ENCODE measurements at places on chromosomes 5 and 9.

GRCh38 chr5:156314416-156314815, 12.5 kb upstream of the SGCD start:
- DNase-seq, result no peak

DNA sequence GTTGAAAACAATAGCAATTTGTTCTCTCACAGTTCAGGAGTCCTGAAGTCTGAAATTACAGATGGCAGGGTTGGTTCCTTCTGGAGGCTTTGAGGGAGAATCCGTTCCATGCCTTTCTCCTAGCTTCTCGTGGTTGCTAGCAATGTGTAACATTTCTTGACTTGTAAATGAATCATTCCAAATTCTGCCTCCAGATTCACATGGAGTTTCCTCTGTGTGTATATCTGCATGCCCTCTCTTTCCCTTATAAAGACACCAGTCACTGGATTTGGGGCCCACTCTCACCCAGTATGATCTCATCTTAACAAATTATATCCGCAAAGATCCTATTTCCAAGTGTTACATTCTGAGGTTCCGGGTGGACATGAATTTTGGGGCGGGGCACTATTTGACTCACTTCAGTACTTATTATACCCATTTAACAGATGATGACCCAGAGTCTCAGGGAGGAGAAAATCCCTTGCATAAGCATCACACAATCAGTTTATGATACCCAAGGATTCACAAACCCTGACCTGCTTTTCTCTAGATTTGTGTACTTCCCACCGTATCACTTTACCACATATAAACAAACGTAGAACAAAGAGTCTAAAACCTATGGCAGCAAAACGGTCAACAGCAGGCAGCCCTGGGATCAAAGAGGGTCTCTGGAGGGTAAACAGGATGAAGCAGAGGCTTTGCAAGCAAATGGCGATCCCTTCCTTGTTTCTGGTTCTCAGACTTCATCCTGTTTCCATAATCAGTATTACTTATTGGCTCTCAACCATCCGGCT, 93.7 kb downstream of the C9orf152 start:
- no peak for DNase-seq

DNA sequence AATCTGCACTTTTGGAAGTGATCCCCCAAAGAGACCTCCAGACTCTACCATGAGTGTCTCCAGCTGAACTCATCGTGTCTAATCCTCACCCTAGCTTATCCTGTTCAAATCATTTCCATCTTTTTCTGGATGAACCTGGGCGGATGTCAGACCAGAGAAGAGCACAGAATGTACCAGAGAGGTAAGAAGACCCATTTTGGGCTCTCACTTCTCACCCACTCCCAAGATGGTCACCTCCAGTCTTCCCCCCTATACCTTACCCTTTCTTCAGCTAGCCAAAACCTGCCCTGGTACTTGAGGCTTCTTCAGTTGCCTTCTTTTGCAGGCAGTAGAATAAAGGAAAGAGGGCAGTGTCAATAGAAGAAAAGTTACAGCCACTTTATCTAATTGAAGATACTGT, 27.9 kb upstream of the ANXA2R start:
- DNase-seq, result no peak

GRCh38 chr9:94100152-94100879, 16.1 kb downstream of the PTPDC1 start:
- DNase-seq, result no peak

DNA sequence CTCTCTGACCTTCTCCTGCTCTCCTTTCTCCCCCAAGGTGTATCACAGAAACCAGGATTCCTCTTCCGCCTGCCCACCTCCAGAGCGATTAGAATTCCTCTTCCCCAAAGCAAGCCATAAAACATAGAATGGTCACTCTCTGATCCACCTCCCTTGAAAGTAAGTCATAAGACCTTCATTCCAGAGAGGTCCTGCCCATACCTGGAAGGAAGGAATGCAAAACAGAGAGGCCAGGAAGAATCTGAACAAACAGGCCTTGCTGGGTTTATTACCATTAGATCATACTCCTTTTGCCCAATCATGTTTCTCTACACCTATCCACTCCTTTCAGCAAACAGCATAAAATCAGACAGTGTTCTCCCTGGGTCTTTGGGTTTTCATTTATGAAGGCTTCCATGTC, 21.0 kb downstream of the CDKL3 start:
- DNase-seq, result no peak

DNA sequence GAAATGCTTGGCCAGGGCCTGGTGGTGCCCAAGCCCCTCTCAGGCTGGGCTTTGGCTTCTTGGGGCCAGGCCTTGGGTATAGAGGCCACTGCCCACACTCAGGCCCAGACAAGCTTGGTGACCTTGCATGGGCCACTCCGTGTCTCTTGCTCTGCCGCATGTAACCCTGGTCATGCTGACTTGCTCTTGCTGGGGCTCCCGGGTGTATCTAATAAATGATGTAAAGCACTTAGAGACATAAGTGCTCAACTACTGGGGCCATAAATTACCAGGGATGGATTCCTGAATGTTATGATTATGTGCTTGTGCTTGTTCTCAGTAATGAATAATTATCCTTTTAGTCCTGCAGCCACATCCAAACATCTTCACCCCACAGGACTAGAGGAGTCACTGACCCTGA, 54.0 kb downstream of the C5orf15 start:
- no peak for DNase-seq

- DNase-seq, result no peak
Measured at GRCh38 chr5:178825444-178825843, 34.3 kb upstream of the ZNF354B start.

GRCh38 chr5:109880907-109881685, 191.4 kb downstream of the MAN2A1 start:
- no peak for DNase-seq

DNA sequence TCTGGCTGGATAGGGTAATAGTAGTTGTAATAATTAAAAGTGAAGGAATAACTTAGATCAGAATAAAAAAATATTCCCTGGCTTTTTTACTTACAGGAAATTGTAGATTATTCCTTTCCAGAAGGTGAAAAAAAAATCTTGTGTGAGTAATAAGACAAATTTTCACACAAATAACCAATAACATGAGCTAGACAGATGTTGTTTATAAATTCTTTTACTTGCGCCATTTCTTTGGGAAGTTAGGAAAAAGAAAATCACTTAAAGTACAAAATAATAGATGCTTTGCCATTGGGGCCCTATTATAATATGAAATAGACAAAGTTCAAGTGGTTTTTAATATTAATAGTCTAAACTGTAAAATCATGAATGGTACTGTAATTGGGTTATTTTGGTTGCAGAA, 204.1 kb downstream of the ARRDC3 start:
- no peak for DNase-seq

DNA sequence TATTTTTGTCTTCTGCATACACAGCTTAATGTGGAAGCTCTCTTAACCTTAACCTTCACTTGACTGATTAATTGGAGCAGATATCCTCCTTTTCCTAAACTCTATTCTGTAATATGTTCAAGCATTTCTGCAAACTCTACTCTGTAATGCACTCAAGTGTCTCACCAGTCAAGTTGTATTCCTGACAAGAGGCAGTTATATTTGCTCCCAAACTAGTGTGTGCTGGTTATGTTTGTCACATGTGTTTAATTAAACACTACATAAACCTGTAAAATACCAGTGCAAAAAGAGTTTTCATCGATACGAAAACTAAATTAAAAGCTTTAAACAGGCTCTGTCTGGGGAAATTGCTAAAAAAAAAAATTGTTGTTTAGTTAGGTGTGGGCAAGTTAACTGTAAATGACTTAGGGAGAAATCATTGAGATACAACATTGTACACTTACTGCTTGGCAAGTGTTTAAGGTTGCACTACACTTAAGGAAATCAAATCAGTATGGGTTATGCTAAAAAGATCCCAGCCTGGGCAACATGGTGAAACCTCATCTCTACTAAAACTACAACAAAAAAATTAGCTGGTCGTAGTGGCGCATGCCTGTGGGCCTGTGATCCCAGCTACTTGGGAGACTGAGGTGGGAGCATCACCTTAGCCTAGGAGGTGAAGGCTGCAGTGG, 6.7 kb downstream of the FAF2 start:
- DNase-seq, result no peak

DNA sequence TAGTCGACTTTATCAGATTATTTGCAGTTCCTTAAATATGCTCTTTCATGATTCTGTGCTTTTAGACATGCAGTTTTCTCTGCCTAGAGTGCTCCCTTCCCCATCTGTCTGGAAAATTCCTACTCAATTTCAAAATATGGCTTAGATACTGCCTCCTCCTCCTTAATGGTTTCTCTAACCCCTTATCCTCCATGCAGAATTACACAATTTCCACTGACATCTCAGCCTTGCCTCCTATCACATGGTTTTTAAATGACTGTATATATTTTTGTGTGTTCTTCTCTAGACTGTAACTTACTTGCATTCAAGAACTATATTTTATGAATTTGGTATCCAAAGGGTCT, 85.2 kb downstream of the SLC44A1 start:
- DNase-seq, result no peak

DNA sequence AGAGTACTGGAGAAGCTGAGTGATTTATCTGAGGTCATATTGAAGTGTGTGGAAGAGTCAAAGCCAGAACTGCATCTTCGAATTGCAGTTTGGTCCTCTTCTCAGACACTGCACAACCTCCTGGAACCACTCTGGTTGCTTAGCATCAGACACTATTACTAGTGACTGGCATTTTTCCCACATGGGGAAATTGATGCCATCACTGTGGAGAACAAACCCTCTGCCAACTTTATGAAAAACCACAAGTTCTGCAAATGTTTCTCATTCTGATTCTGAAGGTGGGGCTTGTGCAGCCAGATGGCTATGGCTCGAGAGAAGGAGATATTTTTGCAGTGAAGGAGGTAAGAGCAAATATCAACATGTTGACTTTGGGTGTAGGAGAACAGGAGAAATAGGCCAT, 67.2 kb downstream of the KCTD16 start:
- no peak for DNase-seq

- DNase-seq, result no peak
Measured at GRCh38 chr5:3325201-3325971, 270.2 kb upstream of the IRX1 start.

DNA sequence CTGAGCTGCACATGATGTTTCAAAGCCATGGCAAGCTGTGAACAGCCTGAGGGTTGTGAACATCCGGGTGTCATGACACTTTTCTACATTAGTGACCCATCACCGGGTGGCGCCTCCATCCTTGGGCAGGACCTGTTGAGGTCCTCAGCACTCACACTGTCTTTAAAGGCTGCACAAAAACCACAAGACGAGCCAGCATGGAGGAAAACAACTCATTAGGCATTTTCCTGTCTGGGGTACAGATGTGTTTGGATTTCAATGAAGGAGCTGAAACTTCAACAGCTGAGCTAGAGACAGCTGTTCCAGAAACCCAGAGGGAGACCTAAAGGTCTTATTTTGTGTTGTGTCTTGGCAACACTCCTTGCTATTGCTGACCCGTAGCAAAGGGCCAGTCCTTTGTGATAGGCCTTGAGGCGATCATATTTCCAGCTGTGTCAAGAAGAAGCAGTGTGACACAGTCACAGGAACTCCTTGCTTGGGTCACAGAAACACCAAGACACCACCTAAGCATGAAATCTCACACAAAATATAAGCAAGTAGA, 151.8 kb upstream of the VLDLR start:
- DNase-seq, result no peak

DNA sequence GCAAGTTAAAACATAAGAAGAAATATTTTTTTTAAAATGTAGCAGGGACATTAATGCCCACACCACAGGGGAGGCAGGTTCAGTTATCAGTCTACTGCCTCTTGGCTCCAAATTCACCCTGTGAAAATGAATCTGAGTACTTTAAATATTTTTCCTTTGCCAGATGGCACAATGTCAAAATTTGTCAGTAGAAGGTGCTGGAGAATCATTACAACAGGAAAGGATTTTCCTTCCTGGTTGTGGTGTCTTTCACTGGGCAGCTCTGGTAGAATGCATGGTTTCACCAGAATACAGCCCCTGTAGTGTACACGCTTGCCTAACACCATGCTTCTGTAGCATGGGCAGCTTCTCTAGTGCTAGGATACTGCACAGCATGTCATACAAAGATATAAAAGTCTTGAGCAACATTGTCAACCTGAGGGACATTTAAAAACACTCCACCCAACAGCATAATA, 9.7 kb upstream of the SREK1 start:
- no peak for DNase-seq

DNA sequence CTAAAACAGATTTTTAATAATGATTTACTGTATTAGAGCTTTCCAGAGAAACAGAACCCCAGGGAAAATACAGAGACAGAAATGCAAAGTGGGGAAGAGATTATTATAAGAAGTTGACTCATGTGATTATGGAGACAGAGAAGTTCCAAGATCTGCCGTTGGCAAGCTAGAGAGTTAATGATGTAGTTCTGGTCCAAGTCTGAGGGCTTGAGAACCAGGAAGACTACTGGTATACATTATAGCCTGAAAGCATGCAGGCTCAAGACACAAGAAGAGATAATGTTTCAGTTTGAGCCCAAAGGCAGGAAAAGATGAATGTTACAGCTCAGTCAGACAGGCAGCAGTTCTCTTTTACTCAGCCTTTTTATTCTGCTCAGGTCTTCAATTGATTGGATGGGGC, 98.8 kb upstream of the NFIL3 start:
- no peak for DNase-seq

Measured in nucleus accumbens (tissue), 56 donors.